ENCODE measurements at places on chromosomes 12 and 14.

DNA sequence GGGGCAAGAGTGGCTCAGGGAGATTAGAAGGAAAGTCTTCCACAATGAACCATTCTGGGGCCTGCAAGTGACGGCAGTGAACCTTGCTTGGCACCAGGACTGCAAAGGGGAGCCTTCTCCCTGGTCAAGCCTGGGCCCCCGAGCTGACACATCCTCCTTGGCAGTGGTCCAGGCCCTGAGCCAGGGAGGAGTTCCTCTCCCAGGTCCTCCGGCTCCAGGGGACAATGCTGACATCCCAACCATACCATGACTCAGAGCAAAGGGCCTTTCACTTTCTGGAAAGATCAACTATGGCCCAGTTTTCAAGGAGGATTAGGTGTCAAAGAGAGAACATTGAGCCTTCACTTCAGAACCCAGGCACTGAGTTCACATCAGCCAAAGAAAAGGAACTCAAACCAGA, 756.5 kb upstream of the TBX3 start:
- H3K4me3 ChIP-seq, result no peak overlapping the region
- no peaks in the 10 kb centered on the region for H3K27me3 ChIP-seq
- DNase-seq, result peak; percentile 57
- no peaks in the 10 kb centered on the region for H3K36me3 ChIP-seq
- H3K4me1 ChIP-seq, result peaks cover 10% of the 10 kb centered on the region

GRCh38 chr14:39383741-39384140, 48.5 kb downstream of the FBXO33 start:
- no peak overlapping the region for H3K27ac ChIP-seq
- H3K4me1 ChIP-seq, result no peaks in the 10 kb centered on the region
- no peaks in the 10 kb centered on the region for H3K27me3 ChIP-seq
- H3K36me3 ChIP-seq, result no peaks in the 10 kb centered on the region
- DNase-seq, result no peak

DNA sequence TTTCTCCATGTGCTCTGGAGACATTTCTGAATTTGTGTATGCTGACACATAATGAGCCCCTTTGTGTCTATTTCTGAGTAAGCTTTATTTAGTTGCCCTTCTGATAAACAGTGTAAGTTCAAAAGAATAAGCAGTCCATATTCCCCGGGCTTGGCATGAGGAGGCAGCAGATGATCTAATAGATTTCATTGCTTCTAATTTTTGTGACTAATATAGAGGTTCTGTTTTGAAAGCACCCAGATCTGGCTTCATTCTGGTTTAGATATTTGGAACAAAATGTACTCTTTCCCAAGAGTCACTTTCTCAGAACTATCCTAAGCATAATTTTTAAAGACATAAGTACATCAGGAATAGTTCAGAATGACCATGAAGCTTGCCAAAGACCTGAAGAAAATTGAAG, 290.9 kb downstream of the BTG1 start:
- no peaks in the 10 kb centered on the region for H3K27me3 ChIP-seq
- H3K36me3 ChIP-seq, result no peaks in the 10 kb centered on the region
- H3K4me3 ChIP-seq, result no peak overlapping the region
- H3K27ac ChIP-seq, result peak overlapping the region; percentile 43

GRCh38 chr14:76773188-76773885, 12.1 kb downstream of the VASH1 start:
- H3K4me3 ChIP-seq, result no peak overlapping the region
- no peaks in the 10 kb centered on the region for H3K27me3 ChIP-seq
- peak overlapping the region; percentile 78 for H3K27ac ChIP-seq

DNA sequence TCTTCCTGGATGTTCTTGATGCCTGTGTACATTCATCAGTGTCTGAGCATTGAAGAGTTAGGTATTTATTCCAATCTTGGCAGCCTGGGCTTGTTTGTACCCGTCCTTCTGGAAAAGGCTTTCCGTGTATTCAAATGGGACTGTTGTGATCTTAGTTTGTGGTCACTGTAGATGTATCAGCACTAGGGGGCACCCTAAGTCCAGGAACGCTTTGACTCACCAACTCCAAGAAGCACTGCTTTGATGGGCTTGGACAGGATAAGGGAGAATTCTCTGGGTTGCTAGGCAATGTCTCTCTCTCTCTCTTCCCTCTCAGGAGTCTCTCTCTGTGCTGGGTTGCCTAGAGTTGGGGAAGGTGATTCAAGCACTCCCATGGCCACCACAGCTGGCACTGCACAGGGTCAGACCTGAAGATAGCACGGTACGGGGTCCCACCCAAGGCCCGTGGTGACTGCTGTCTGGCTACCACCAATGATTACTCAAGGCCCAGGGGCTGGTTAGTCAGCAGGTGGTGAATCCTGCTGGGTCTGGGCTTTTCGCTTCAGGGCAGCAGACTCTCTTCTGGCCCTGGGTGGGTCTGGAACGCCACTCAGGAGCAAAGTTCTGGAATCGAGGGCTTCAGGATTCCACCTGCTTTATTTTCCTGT, 211.1 kb upstream of the RGS6 start:
- H3K4me1 ChIP-seq, result peaks cover 5% of the 10 kb centered on the region
- no peak overlapping the region for H3K27ac ChIP-seq
- H3K36me3 ChIP-seq, result peaks cover 9% of the 10 kb centered on the region
- DNase-seq, result no peak
- no peaks in the 10 kb centered on the region for H3K27me3 ChIP-seq
- no peak overlapping the region for H3K4me3 ChIP-seq

DNA sequence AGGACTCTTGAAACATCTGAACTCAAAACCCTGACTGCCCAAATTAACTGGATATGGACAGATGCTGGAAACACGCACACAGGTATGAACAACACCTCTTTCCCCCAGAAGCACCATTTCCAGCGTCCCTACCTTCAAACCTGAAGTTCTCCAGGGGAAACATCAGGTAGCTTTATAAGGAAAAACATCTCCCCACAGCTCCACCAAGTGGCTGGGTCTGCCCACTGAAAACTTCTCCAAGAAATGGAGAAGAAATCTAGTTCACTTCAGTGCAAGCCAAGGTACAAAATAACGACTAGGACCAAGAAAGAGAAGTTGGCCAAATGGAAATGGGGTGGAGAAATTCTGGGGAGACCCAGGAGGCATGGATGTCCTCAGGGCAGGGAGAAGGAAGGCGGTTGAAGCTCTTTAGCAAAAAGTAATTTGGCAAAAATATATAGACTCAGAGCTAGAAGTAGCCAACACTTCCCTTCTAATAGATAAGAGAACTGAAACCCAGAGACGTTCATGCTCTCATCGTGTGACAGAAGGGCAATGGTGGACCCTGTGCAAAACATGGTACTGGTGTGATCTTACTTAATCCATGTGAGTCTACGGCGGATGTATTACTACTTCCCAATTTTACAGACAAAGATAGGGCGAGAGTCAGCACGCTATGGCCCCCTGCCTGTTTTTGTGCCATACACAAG, 10.5 kb upstream of the NUAK1 start:
- no peak overlapping the region for H3K27ac ChIP-seq
- no peak overlapping the region for H3K4me3 ChIP-seq
- no peaks in the 10 kb centered on the region for H3K27me3 ChIP-seq
- DNase-seq, result no peak
- H3K4me1 ChIP-seq, result peaks cover 7% of the 10 kb centered on the region

- H3K4me3 ChIP-seq, result no peak overlapping the region
- no peaks in the 10 kb centered on the region for H3K27me3 ChIP-seq
- no peaks in the 10 kb centered on the region for H3K36me3 ChIP-seq
- DNase-seq, result no peak
- H3K27ac ChIP-seq, result no peak overlapping the region
Measured at GRCh38 chr14:65658202-65658601, 245.7 kb downstream of the FUT8 start.

GRCh38 chr12:112900298-112901145, 6.2 kb upstream of the OAS1 start:
- no peaks in the 10 kb centered on the region for H3K36me3 ChIP-seq
- H3K4me3 ChIP-seq, result no peak overlapping the region
- no peak overlapping the region for H3K27ac ChIP-seq

- H3K4me1 ChIP-seq, result no peaks in the 10 kb centered on the region
- H3K36me3 ChIP-seq, result no peaks in the 10 kb centered on the region
- H3K27ac ChIP-seq, result no peak overlapping the region
- DNase-seq, result no peak
Measured at GRCh38 chr14:28877923-28878322, 111.3 kb downstream of the FOXG1 start.

DNA sequence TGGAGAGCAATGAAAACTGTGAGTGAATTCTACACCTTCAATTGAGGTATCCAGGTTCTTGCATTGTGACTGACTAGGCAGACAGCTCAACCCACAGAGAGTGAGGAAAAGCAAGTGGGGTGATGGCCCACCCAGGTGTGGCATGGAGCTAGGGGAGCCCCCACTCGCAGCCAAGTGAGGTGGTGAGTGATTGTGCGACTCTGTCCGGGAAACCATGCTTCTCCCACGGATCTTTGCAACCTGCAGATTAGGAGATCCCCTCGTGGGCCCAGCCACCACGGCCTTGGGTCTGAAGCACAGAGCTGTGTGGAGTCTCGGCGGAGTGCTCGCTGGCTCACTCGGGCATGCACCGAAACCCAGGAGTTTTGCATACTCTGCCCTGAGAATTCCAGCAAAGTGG, 120.1 kb downstream of the ALG10 start:
- no peak for DNase-seq
- no peaks in the 10 kb centered on the region for H3K27me3 ChIP-seq
- no peaks in the 10 kb centered on the region for H3K4me1 ChIP-seq
- H3K36me3 ChIP-seq, result no peaks in the 10 kb centered on the region
- no peak overlapping the region for H3K27ac ChIP-seq

DNA sequence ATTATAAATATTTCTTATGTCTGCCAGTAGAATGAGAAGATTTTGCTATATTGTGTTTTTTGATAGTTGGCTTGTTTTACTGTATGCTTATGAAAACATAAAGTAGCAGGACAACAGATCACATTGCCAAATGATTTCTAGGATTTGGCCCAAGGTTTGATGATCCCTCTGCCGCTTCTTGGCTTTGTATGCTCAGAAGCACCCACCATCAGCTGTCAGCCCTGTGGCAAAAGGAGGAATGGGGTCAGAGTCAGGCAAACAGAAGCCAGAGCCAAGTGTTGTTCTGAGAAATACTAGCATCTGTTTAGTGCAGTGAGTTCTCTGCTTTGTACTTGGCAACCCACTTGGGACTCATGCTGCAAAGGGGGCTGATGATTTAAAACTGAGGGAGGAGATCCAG, 152.2 kb downstream of the PDE3A start:
- H3K27me3 ChIP-seq, result no peaks in the 10 kb centered on the region
- H3K4me1 ChIP-seq, result peaks cover 59% of the 10 kb centered on the region
- H3K36me3 ChIP-seq, result no peaks in the 10 kb centered on the region
- no peak for DNase-seq

GRCh38 chr12:68631227-68631626, 20.5 kb downstream of the RAP1B start:
- no peak overlapping the region for H3K27ac ChIP-seq
- no peaks in the 10 kb centered on the region for H3K27me3 ChIP-seq
- no peak for DNase-seq
- H3K4me3 ChIP-seq, result no peak overlapping the region
- no peaks in the 10 kb centered on the region for H3K36me3 ChIP-seq

GRCh38 chr14:59028476-59029202, 159.8 kb upstream of the DAAM1 start:
- H3K27ac ChIP-seq, result no peak overlapping the region
- no peaks in the 10 kb centered on the region for H3K36me3 ChIP-seq
- no peaks in the 10 kb centered on the region for H3K27me3 ChIP-seq
- DNase-seq, result no peak

DNA sequence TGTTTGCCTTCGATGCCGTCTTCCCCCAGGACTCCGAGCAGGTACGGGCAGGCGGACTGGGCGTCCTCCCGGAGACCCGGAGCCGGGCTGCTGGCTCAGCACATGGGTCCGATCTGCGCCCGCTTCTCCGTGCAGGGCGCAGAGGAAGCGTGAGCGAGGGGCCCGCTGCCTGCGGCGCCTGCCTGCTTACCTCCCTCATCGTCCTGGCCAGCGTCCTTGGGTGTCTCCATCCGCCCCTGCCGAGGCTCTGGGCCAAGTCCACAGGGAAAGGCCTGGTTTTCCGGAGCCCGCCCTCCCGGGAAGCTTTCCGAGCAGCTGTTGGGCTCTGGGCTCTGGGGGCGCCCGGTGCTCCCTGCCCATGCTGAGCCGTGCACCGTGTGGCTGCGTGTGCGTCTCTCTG, 33.5 kb downstream of the KIF26A start:
- no peak for DNase-seq
- H3K27ac ChIP-seq, result no peak overlapping the region
- peaks cover 42% of the 10 kb centered on the region for H3K36me3 ChIP-seq
- peaks cover 38% of the 10 kb centered on the region for H3K27me3 ChIP-seq

- H3K27ac ChIP-seq, result no peak overlapping the region
- H3K27me3 ChIP-seq, result no peaks in the 10 kb centered on the region
- DNase-seq, result no peak
- H3K4me1 ChIP-seq, result peaks cover 23% of the 10 kb centered on the region
Measured at GRCh38 chr12:63900922-63901793, 56.7 kb downstream of the SRGAP1 start.

DNA sequence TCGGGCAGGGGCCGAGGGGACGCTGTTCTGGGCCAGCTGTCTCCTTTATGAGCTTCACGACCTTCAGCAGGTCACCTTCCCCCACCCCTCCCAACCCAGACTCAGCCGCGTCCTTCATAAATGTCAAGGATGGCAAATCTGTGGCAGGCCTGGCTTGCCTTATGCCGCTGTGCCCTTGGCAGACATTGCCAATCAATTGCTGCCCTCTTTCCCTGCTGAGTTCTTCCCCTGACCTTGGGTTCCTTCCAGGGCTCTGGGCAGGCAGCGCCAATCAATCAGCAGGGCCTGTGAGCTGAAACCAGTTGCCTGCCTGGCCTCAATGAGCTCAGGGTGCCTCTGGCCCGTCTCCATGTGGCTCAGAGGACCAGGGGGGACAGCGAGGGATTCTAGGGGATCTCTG, 7.7 kb downstream of the FAM222A start:
- H3K27ac ChIP-seq, result no peak overlapping the region
- H3K4me1 ChIP-seq, result peaks cover 69% of the 10 kb centered on the region

GRCh38 chr12:4160314-4161040, 113.1 kb upstream of the CCND2 start:
- no peak for DNase-seq
- H3K4me1 ChIP-seq, result peaks cover 13% of the 10 kb centered on the region
- H3K27me3 ChIP-seq, result no peaks in the 10 kb centered on the region
- H3K36me3 ChIP-seq, result no peaks in the 10 kb centered on the region

GRCh38 chr14:77498120-77498979, at the start of gene ISM2:
ISM2 (minus strand) TSS chr14:77498816; CDS start chr14:77498793, 23 bp downstream.
- peak within 1 kb of the TSS; percentile 57 for H3K4me3 ChIP-seq
- H3K27ac ChIP-seq, result no peak within 1 kb of the TSS
- peaks cover 47% of the 10 kb centered on the region for H3K27me3 ChIP-seq
- H3K4me1 ChIP-seq, result peaks cover 20% of the 10 kb centered on the region

DNA sequence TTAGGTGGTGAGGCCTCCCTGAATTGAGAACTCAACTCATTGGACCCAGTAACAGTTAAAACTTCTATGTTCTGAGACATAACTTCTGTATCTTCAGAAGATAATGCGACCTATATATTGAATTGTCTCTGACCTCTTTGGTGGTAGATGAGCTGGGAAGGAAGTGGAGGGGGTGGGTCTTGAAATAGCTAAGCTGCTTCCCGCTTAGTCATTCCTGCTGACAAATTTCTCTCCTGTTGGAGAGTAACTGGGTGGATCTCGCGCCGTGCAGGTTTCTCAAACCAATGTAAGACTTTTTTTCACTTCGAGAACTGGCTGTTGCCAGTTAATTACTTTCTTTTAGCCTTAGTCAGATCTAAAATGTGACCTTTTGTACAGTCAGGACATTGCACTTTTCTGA, 100.8 kb downstream of the PPHLN1 start:
- no peak overlapping the region for H3K4me3 ChIP-seq
- no peak for DNase-seq
